ENCODE measurements at places on chromosomes 16 and 17.

GRCh38 chr17:57604771-57605674, 140.1 kb downstream of the CCDC182 start:
- DNase-seq = no peak

DNA sequence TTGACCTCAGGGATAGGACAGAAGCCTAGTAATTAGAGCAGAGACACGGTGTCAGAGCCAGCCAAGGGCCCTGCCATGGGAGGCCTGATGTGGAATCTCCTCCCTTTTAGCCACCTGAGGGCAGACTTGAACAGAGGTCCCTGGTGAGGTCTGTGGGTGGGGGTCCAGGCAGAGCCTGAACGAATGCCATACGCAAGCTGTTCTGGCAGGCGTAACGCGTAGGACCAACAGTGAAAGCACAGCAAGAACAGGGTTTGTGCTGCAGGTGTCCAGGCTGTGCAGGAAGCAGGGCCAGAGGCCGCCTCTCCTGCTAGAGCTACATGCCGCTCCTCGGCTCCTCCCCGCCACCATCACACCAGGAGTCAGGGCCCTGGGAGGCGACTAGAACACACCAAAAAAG, 81.9 kb upstream of the TBX2 start:
- no peak for DNase-seq

DNA sequence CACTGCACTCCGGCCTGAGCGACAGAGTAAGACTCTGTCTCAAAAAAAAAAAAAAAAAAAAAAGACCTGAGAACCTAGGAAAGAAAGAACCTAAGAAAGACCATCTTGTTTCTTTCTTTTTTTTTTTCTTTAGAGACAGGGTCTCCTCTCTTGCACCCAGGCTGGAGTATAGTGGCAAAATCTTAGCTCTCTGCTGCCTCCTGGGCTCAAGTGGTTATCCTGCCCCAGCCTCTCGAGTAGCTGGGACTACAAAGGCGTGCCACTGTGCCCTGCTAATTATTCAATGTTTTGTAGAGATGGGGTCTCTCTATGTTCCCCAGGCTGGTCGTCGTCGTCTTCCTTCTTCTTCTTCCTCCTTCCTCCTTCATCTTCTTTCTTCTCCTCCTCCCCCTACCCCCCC, 7.8 kb upstream of the BIRC5 start:
- DNase-seq = no peak

DNA sequence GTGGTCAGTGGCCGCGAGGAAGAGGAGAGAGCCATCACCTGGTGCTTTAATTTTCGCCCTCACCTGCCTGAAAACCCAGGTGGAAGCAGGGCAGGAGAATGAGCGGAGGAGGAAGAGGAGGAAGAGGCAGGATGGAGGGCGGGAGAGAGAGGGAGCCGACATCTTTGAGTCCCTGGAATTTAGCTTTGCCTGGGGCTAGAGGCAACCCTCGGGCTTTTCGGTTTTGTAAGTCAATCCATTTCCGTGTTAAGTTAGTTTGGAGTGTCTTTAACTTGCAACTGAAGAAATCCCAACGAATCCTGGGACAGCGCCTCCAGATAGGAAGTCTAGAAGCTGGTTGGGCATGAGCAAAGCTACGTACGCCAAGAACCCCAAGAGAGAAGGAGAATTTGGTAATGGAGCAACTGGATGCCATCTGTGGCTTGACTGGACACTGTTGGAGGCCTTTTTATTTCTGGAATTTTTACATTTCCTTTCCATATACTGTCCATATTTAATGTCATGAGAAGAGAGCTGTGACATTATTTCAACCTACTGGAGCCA, 36.9 kb upstream of the ATP2A3 start:
- no peak for DNase-seq

- no peak for DNase-seq
Measured at GRCh38 chr17:37458805-37459204, 30.9 kb upstream of the DUSP14 start.

GRCh38 chr17:29347831-29348629, 42.1 kb upstream of the TAOK1 start:
- no peak for DNase-seq

- no peak for DNase-seq
Measured at GRCh38 chr17:18148586-18148985, 35.0 kb upstream of the ALKBH5 start.

GRCh38 chr16:78179666-78180065, 80.2 kb downstream of the WWOX start:
- DNase-seq = no peak

DNA sequence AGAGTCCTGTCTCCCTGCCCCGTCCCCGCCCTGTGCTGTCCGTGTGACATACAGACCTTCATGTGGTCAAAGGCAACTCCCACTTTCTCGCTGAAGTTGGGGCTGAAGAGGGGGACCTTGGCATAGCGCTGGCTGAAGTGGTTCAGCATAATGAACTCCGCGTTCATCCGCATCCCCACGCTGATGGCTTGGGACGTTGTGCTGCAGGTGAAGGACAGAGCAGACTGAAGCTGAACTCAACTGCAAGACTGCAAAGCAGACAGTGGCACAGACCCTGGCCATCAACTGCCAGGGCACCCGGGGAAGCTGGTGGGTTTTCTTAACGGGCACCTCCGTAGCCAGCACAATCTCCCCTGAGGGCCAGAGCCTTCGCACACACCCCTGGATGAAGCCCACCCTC, 24.2 kb downstream of the ELAC2 start:
- DNase-seq = no peak

- no peak for DNase-seq
Measured at GRCh38 chr16:68113059-68113761, 28.0 kb downstream of the NFATC3 start.

DNA sequence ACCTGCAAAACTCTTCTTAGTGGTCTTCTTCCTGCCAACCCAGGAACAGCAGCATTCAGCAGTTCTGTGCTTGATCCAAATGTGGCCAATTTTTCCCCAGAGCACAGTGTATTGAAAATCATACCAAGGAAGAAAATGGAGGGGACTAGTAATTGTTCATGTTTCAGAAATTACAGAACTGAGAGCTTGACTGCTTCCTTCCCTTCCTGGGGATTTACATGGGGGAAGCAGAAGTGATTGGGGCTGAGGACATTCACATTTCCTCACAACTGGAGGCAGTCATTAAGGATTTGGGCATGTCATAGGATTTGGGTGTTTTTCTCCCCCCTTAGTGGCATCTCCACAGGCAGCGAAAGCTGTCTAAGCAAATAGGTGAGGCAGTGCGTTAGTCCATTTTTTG, 19.7 kb downstream of the CIITA start:
- DNase-seq = no peak

All from stimulated activated CD8-positive, alpha-beta memory T cell treated with anti-CD3 and anti-CD28 coated beads, Interleukin-15, amount 100 ng/mL, for 48 hours (primary cell).